ENCODE measurements at places on chromosomes 7 and 10. TPM values are rescaled to one million over a fixed set of nuclear protein-coding genes. Genes with fewer than 3 reads are reported as not detected.

MTPN gene
- total RNA-seq, result 139 TPM

UMAD1 gene
- 13.7 TPM for total RNA-seq

FFAR4 gene
- total RNA-seq, result not detected

TSPAN12 gene
- not detected for total RNA-seq

CRTAC1 gene
- not detected for total RNA-seq

DKK1 gene
- total RNA-seq, result not detected

UPF2 gene
- total RNA-seq, result 38.2 TPM

SDK1 gene
- total RNA-seq, result 0.49 TPM

EN2 gene
- not detected for total RNA-seq

MALRD1 gene
- 0.56 TPM for total RNA-seq

BAIAP2L1 gene
- 2.3 TPM for total RNA-seq

GRCh38 chr7:46369933-46370654, 449.0 kb upstream of the IGFBP3 start:
- DNase-seq, result no peak

- no peak for DNase-seq
Measured at GRCh38 chr10:27893358-27893954, 105.4 kb downstream of the ODAD2 start.

GRCh38 chr7:64046041-64046389, 781 bp downstream of the ZNF727 start:
- DNase-seq, result no peak

GRCh38 chr10:132054564-132054963, 11.2 kb upstream of the JAKMIP3 start:
- DNase-seq, result no peak

- DNase-seq, result peak; percentile 24
Measured at GRCh38 chr10:80260295-80261243, 28.9 kb downstream of the MAT1A start.

GRCh38 chr10:125815764-125816163, 7.3 kb downstream of the UROS start:
- DNase-seq, result no peak

DNA sequence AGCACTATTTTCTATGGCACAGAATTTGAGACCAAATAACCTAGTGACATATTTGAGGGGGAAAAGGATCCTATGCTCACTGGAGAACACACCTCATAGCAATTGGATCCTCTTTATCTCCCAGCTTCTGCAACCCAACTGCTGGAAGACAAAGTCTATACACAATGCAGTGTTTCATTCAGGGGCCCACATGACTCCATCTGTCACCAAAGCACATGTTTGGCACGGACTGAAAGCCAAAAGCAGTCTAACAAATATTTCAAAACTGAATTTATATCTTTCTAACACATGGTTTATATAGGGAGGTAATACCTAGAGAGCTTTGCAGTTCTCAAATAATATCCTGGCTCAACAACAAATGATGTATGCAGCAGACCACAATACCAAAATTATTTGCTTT, 39.2 kb downstream of the ADAM12 start:
- DNase-seq, result no peak

DNA sequence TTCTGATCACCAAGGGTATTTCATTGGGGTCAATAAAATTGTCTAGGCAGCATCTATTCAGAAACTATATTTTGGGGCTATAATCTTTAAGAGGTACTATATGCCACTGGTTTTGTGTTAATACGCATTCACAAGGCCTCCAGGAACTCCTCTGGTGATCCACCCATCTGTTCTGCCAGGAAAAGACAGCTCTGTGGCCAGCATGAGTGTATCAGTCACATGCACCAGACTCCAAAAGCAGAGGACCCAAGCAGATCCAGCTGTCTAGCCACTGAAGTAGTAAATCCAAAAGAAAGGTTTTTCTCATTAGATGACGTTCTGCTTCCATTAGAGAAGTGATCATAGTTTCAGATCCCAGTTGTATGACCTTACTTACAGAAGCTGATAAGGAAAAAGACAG, 199.6 kb upstream of the CELF2 start:
- DNase-seq, result no peak

GRCh38 chr10:114754445-114755320, 66.9 kb upstream of the FHIP2A start:
- DNase-seq, result no peak

- no peak for DNase-seq
Measured at GRCh38 chr7:83593921-83594475, 54.9 kb downstream of the SEMA3E start.

DNA sequence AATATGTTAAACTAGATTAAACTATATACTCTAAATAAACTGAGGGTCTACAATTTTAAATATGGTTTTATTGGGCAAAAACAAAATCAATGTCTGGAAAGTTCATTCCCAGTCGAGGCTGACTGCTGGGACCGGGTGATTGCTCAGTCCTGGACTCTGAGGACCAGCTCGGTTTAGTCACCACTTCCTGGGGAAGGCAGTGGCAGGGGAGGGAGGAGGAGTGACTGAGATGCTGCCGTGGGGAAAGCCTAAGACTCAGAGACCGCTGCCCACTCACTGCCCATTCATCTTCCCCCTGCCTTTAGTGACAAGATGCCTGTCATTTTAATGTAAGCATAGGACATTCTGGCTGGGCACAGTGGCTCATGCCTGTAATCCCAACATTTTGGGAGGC, 29.0 kb downstream of the ATOH7 start:
- no peak for DNase-seq

- DNase-seq, result no peak
Measured at GRCh38 chr7:104855861-104856260, 158.1 kb upstream of the KMT2E start.

DNA sequence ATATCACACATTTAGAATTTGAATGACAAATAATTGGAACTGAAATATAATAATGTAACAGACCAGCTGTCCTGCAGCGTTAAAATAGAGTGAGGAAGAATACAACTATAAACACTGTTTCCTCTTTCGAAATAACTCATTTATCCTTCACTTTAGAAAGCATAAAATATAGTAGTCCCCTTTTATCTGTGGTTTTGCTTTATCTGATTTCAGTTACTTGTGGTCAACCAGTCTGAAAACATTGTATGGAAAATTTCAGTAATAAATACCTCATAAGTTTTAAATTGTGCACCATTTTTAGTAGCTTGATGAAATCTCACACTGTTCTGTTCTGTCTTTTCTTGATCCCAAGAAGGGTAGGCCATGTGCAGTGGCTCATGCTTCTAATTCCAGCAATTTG, 31.7 kb downstream of the POLR1F start:
- DNase-seq, result no peak

- no peak for DNase-seq
Measured at GRCh38 chr7:7709291-7709690, 9.1 kb downstream of the RPA3 start.

DNA sequence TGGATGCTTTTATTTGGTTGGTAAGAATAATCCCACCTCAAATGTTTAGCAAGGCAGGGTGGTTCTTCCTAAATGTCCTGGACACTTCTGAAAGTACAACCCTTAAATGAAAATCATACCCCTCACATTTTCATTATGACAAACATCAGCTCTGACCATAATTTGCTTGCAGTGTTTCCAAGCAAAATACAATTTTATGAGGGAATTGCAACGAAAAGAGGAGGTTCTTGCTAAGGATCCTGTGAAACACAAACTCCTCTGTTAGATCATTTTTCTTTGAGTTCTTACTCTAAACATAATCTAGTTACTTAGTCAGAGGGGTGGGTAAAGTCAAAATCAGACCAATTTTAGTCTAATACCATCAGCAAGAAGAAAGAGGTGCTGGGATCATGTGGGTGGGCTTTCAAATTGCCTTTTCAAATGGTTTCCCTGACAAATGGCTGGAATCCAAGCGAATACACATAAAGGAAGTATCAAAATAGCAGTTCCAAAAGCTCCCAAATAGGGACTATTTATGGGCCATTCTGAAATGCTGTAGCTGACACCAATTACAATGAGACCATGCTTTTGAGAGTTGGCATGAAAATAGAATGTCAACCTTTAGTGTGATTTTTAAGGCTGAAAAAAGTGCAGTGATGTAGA, 164.9 kb upstream of the INHBA start:
- no peak for DNase-seq

GRCh38 chr7:114086914-114087652, 168.3 kb upstream of the PPP1R3A start:
- DNase-seq, result no peak

DNA sequence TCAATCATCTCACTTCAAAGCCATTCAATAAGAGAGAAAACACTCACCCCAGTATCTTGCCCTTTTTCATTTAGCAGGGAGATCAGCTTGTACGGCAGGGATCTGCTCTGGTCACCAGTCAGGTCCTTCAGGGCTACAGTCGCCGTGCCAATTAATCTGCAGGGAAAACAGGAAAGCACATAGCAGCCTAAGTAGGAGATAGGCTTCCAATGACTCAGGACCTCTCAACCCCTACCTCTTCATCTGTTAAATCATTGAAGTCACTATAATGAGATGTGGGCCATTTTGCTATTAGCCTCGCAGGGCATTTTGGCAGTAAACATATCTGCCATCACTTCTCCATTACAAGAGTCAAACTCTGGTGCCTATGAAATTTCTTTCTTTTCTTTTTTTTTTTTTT, 50.8 kb downstream of the MYOF start:
- no peak for DNase-seq

- DNase-seq, result no peak
Measured at GRCh38 chr7:85074-85882, 107.1 kb upstream of the FAM20C start.

DNA sequence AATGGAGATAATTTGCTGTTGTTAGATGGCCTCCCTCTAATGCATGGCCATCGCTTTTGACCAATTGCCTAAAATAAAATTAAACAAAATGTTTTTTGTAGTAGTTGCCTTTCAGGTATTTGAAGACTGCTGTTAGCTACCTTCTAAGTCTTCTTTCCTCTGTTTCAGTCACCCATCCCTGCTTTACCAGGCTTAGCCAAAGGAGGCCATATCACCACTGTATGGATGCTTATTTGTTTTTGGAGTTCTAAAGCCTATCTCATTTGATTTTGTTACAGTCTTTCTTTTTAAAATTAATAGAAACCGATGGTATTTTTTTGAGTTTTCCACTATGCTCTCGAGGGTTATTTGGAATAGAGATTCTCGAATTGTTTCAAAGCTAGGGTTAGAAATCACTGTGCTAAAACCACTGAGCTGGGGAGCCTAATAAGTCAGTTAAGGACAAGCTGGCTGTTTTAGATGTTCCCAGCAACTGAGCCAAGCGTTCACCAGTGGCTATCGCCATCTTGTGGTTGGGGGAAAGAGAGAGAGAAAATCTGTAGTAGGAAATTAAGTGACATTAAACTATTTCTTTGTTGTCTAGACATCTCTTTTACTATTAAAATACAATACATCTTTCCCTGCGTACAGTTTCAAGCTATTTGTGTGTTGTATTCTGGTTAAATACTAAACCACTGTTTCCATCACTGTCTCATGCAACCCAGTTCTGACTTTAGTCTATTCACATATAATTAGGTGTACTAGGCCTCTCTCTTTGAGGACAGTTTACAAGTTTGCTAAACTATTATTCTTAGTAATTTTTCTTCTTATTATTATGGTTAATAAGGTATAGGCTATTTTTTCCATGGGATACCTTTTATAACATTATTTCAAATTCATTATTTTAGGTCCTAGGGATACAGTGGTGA, 52.2 kb downstream of the GPR158 start:
- DNase-seq, result peak; percentile 4

DNA sequence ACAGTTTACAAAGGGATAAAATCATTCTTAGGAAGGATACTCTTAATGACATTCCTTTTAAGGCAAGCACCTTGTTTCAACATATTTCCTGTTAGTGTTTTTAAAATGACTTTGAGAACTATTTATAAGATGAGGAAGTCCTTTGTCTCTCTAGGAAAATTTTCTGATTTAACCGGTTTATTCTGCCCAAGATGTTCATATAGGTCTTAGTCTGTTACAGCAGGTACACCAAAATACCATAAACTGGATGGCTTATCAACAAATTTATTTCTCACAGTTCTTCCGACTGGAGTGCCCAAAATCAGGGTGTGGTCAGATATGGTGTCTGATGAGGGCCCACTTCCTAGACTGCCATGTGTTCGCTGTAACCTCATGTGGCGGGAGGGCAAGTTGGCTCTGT, 77.9 kb downstream of the GSAP start:
- DNase-seq, result no peak

DNA sequence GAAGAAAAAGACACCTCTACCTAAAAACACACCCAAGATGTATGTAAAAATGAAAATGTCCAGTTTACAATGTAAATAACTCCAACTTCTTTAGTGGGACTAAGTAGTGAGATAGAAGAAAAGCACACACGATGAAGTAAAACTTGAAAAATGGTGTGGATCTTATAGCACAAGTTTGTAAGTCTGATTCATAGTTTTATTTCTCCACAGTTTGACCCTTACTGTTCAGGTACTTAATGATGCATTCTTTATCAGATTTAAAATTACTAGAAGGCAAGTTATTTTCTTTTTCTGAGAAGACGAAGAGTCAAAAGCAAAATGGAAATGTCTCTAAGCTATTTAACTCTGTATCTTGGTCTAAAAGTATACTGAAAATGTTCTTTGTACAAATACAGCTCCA, 6.1 kb downstream of the NAMPT start:
- no peak for DNase-seq

GRCh38 chr7:124575176-124575575, 190.4 kb downstream of the GPR37 start:
- DNase-seq, result no peak

- no peak for DNase-seq
Measured at GRCh38 chr10:32163071-32163761, 107.0 kb upstream of the KIF5B start.

GRCh38 chr7:158013085-158013668, 574.4 kb downstream of the PTPRN2 start:
- no peak for DNase-seq

DNA sequence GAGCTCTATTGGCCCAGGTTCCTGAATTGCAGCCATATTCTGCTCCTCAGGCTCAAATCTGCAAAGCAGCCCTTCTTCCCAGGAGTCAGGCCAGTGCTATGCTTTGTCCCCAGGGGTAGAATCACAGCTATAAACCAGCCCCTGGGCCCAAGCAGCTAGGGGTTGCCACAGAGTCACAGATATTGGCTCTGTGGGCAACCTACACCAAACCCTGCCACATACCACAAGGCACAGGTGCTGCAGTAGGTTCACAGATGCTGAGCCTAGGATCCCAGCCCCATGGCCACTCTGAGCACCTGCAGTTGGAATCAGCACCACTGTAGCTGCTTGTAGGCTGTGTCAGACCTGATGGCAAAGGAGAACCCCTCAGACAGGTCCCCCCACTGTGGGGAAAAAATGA, 43.1 kb upstream of the CAMK2B start:
- DNase-seq, result no peak

DNA sequence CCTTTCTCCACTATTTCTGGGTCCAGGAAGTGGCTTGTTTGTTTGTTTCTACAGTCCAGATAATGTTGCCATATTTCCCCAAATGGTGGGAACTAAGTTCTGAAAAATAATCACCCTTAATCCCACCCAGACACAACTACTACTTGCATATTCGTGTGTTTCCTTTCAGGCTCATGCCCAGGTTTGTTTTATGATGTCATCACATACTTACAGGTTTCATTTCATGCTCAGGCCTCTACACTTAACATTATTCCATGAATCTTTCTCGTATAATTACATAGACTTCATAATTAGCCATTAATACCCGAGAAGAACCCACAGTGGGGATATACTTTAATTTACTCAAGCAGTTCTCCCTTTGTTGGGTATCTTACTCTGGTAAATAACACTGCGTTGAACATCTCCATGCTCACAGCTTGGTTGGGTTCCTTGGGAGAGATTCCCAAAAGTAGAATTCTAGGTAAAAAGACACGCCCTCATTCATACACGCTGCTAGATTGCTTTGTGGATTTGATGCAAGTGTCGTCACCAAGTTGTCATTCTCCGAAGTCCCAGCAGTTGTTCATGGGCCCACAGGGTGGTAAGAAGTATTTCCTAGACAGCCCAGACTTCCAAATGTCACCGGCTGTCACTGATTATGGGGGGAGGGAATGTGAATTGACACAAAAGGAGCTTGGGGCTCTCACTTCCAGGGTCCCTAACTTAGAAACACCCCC, 42.6 kb downstream of the UNC5B start:
- no peak for DNase-seq
